ENCODE measurements at places on chromosomes 3 and 15.

- DNase-seq: no peak
Observed at GRCh38 chr15:64894395-64895056, 17.2 kb upstream of the ANKDD1A start.

- no peak for DNase-seq
Observed at GRCh38 chr15:84797212-84797611, 19.9 kb upstream of the ALPK3 start.

- DNase-seq: no peak
Observed at GRCh38 chr3:101381809-101382208, 61.4 kb upstream of the IMPG2 start.

- no peak for DNase-seq
Observed at GRCh38 chr3:116563351-116563750, 118.1 kb upstream of the LSAMP start.

Data from NCI-H2227 treated with DMSO at 0.1 percent for 48 hours (cell line).